Muscle of arm (tissue), 14 donors: ENCODE measurements at places on chromosomes 6 and 20. TPM values are rescaled to one million over a fixed set of nuclear protein-coding genes. Genes with fewer than 3 reads are reported as not detected.

BPIFA1 gene
- not detected for polyA plus RNA-seq

DHX35 gene
- 8.7 TPM for polyA plus RNA-seq

PLN gene
- polyA plus RNA-seq: 10.1 TPM

IL17A gene
- not detected for polyA plus RNA-seq

APMAP gene
- 43.4 TPM for polyA plus RNA-seq

DDO gene
- 0.22 TPM for polyA plus RNA-seq

NINL gene
- polyA plus RNA-seq: 16.3 TPM

NEU1 gene
- 15.8 TPM for polyA plus RNA-seq

KHDC1 gene
- not detected for polyA plus RNA-seq

SALL4 gene
- 0.16 TPM for polyA plus RNA-seq

SLC2A10 gene
- polyA plus RNA-seq: not detected

BHLHE23 gene
- polyA plus RNA-seq: not detected

RBM24 gene
- 415 TPM for polyA plus RNA-seq

IPCEF1 gene
- 0.88 TPM for polyA plus RNA-seq

PPP1R3G gene
- polyA plus RNA-seq: 2.2 TPM

SOX18 gene
- polyA plus RNA-seq: 7.6 TPM

MOG gene
- polyA plus RNA-seq: not detected

RIMS4 gene
- 13.4 TPM for polyA plus RNA-seq

NKX2-4 gene
- polyA plus RNA-seq: not detected

DNAAF9 gene
- polyA plus RNA-seq: 14.9 TPM

ARMC2 gene
- polyA plus RNA-seq: 8.0 TPM

OPN5 gene
- polyA plus RNA-seq: 0.27 TPM

CLPSL1 gene
- not detected for polyA plus RNA-seq

ABHD16B gene
- not detected for polyA plus RNA-seq

TSHZ2 gene
- polyA plus RNA-seq: not detected

SCGN gene
- polyA plus RNA-seq: 8.9 TPM

PHACTR2 gene
- polyA plus RNA-seq: 32.5 TPM

GPLD1 gene
- 3.5 TPM for polyA plus RNA-seq

GDAP1L1 gene
- polyA plus RNA-seq: 1.0 TPM

DACT2 gene
- 0.26 TPM for polyA plus RNA-seq

CFAP61 gene
- 9.5 TPM for polyA plus RNA-seq

TRAPPC3L gene
- polyA plus RNA-seq: not detected

EDEM2 gene
- polyA plus RNA-seq: not detected

SUMO4 gene
- polyA plus RNA-seq: not detected

VGLL2 gene
- polyA plus RNA-seq: 74.4 TPM

PGBD1 gene
- 6.8 TPM for polyA plus RNA-seq

GSTA5 gene
- not detected for polyA plus RNA-seq

NCOA3 gene
- polyA plus RNA-seq: 19.3 TPM

TPBG gene
- polyA plus RNA-seq: 9.2 TPM

PRRT1 gene
- polyA plus RNA-seq: 1.1 TPM

FAM83C gene
- not detected for polyA plus RNA-seq

ZC3H12D gene
- polyA plus RNA-seq: 0.34 TPM
